ENCODE measurements at places on chromosomes 2 and 18. TPM values are rescaled to one million over a fixed set of nuclear protein-coding genes. Genes with fewer than 3 reads are reported as not detected.

Gene IGFBP5
- 10.0 TPM for total RNA-seq

Gene STAT1
- 28.0 TPM for total RNA-seq

DNA sequence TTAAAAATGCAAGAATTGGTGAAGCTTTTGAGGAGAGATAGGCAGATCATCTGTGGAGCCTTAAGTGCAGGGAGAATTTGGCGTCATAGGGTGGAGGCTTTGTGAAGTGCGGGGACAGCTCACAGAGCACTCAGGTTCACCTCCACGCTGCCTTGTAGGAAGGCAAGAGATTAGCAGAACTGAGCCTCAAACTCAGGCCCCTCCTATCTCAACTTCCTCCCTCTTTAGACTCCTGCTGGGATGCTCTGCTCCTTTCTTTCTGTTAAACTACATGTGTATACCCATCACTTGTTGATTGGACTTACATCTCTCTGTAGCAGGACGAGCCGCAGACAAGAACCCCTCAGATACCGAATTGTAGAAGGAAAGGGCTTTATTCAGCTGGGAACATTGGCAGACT is 422.2 kb downstream of the SETBP1 start:
- DNase-seq, result no peak

GRCh38 chr18:55319459-55320193 is 268.4 kb downstream of the TCF4 start:
- DNase-seq, result no peak

DNA sequence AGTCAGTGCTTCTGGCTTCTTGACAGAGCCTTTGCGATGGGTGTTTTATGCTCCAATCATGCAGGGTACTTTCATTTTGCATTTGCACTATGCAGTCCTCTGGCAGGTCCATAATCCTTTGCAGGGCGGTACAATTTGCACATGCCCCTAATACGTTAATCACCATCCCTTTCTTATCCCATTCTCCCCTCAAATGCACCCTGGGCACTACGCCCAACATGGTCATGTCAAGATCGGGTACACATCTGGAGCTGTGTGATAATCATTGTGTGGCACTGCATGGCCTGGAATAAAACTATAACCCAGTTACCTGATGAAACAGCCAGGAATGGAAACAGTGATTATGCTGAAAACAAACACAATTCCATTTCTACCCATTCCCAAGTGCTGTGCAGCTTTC is 27.7 kb downstream of the LOXHD1 start:
- DNase-seq, result no peak

GRCh38 chr2:14480906-14481305 is 151.6 kb upstream of the LRATD1 start:
- no peak for DNase-seq

Data from PC-9 (cell line).